ENCODE measurements at places on chromosomes 2 and 18.

DNA sequence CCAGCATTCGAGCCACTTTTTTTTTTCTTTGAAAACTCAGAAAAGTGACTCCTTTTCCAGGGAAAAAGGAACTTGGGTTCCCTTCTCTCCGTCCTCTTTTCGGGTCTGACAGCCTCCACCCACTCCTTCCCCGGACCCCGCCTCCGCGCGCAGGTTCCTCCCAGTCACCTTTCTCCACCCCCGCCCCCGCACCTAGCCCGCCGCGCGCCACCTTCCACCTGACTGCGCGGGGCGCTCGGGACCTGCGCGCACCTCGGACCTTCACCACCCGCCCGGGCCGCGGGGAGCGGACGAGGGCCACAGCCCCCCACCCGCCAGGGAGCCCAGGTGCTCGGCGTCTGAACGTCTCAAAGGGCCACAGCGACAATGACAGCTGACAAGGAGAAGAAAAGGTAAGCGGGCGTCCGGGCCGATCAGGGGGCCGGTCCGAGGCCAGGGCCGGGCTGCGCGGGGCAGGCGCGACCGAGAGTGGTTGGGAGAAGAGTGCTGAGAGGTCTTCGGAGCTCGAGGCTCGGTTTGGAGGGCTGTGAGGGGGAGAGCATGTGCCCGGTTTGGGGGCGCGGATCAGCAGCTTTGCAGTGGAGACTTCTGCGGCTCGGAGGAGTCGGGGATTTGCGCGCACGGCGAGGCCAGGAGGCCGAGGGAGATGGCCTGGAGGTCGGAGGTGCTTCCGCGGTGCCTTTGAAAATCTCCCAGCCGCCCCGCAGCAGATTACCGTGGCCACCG lies 502 bp downstream of the EPAS1 start:
- DNase-seq, result peak; percentile 68

- no peak for DNase-seq
Measured at GRCh38 chr2:27901234-27901633, 10.7 kb downstream of the BABAM2 start.

GRCh38 chr2:39981883-39982311 lies 202.8 kb upstream of the THUMPD2 start:
- no peak for DNase-seq

DNA sequence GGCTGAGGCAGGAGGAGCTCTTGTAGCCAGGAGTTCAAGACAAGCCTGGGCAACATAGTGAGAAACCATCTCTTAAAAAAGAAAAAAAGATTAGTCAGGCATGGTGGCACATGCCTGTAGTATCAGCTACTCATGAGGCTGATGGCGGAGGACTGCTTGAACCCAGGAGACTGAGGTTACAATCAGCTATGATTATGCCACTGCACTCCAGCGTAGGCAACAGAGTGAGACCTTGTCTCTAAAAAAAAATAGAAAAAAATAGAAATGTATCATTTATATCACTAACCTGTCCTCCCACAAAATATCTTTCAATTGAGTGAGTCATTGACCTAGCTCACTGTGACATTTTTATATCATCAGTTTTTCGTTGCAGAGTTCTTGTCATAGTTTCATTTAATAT lies 152.5 kb downstream of the DTNA start:
- no peak for DNase-seq

GRCh38 chr2:99421469-99421868 lies 68.3 kb downstream of the REV1 start:
- DNase-seq, result no peak

- DNase-seq, result no peak
Measured at GRCh38 chr2:70160545-70160944, 30.3 kb downstream of the C2orf42 start.

DNA sequence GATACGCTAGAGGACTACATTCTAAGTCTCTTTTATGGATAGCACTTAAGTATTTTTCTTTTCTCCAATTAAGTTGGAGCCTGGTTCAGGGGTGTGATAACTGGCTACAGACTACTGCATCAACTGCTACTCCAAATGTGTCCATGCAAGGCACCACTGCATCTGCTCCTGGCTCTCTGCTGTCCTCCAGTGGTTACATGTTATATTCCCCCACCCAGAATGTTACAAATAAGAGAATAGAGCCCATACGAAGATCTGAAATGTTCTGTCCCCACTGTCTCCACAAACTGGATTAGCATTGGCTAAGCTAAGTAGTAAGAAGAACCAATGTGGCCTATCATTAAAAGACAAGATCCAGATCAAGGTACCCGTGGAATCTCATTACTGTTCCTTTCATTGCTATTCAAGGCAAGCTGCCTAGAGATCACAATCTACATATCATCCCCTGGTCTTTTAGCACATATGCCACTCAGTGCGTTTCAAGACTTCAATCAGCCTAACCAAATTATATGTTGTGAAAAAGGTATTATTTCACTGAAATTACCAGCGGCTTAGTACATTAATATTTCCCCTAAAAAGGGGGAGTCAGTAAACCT lies 308.3 kb upstream of the SLC8A1 start:
- DNase-seq, result no peak

- no peak for DNase-seq
Measured at GRCh38 chr18:11976315-11977152, 4.8 kb upstream of the IMPA2 start.

DNA sequence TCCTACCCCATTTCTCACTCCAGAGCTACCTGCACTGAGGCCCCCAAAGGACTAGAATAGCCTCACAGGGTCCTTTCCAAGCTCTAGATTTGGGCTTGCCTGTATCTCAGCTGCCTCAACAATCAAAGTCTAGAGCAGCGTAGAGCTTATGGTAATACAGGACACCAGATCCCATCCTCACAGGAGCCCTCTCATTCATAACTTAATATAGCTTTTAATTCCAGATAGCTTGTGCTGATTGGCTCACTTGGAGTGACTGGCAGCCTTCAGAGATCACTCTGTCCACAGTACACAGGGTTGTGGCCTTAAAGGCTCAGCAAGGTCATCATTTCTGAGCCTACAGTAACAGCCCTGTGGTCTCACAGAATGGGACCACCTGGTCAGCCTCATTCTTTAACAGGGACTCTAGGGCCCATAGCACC lies 51.4 kb downstream of the ZFP36L2 start:
- no peak for DNase-seq

GRCh38 chr18:24862201-24862816 lies 401.9 kb downstream of the HRH4 start:
- DNase-seq, result no peak

DNA sequence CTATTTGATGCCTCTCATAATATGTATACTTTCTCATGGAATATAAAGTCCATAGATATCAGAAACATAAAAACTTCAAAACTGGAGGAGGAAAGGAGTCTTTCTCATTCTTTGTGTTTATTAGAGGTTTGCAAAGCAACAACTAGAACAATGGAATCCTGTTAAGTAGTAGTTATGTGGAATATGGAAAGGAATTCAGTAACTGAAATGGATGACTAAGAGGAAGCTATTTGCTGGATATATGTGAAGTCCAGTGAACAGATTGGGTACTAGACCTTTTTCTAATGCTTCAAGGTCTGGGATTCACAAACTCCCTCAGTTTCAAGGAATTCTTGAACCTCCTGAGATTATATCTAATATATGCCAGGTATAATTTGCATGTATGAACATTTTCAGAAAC lies 353.6 kb upstream of the FANCL start:
- DNase-seq, result no peak

GRCh38 chr2:11681722-11682589 lies 12.0 kb upstream of the NTSR2 start:
- peak; percentile 30 for DNase-seq

- DNase-seq, result no peak
Measured at GRCh38 chr2:13006426-13006825, 289.7 kb downstream of the TRIB2 start.

- DNase-seq, result no peak
Measured at GRCh38 chr18:3869848-3870247, 419.9 kb downstream of the TGIF1 start.

DNA sequence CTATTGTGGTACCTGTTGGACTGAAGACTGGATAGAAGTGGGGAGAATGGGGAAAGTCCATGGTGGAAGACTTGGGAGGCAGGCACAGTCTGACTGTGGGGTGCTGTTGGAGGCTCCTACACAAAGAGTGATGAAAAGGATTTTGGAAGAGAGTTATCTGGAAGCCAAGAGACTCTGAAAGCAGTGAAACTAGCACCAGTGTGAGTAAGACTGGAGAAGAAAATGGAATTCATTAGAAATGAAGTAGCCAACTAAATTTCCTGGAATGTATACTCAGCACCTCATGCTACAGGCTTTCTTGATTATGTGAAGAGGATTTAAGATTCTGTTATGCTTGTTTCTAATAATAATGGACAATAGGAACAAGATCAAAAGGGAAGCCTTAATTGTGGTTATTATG lies 27.7 kb downstream of the ELP2 start:
- DNase-seq, result no peak

DNA sequence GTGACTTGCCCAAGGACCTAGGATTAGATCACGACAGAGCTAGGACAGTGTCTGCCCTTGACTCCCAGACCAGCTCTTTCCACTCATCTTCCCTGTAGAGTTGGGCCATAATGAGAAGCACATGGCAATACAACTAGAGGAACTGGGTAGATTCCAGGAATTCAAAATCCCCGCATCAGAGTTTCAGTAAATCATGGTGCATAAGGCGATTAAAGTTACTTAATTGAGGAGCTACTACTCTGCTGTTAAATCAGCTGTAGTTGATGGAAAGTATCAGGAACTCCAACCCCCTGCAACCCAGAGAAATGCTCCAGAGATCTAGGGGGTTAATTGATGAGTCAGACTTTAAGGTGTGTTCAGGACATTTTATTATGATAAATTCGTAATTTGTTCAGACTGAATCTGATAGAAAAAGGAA lies 5.7 kb downstream of the ANTXR1 start:
- DNase-seq, result no peak

DNA sequence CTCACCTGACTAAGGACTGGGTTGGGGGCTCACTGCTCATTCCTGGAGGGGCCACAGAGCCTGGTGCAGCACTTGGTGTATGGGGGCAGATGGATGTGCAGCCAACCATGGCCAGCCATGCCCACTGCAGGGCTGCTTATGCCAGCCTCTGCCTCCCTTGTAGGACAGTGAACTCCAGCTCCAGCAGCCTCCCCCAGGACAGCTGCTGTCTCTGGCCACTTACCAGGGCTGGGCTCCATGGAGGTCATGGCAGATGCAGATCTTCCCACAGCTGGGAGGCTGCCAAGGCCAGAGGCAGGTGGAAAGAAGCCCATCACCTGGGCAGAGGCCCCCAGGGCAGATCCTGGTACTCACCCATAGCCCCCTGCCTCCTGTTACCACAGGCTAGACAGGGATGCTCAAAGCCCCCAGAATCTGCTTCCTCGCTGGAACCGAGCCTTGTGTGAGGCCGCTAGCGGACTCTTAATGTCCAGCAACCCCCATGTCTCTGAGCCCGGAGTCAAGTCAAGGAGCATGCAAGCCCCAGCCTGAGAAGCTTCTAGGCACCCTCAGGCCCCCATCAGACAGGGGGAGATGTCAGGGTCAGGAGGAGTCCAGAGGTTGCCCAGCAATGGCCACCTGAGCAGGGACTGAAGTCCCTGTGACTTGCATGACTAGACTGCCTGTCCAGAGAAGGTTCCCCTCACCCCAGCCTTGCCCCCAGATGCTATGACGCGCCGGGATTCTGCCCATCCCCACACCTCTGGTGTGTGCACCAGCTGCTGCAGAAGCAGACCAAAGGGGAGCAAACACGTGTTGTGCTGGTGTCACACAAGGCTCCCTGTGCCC lies 123.6 kb downstream of the TWIST2 start:
- no peak for DNase-seq

DNA sequence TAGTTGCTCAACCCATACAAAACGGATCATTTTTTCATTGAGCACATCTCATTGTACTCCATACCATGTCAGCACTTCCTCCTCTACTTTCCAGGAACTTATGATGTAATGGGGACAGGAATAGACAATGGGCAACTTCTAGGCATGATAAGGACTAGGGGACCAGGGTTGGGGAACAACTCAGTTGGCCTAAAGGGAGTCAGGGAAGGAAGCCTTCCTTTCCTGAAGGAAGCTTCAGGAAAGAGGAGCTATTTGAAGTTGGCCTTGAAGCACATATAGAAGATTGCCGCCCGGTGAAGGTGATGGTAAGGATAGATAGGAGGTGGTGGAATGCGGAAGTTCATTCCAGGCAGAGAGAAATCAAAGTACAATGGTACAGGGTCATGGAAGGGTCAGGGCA lies 283.9 kb downstream of the SLC8A1 start:
- DNase-seq, result no peak

GRCh38 chr2:173545364-173545763 lies 190.7 kb downstream of the CDCA7 start:
- DNase-seq, result no peak

DNA sequence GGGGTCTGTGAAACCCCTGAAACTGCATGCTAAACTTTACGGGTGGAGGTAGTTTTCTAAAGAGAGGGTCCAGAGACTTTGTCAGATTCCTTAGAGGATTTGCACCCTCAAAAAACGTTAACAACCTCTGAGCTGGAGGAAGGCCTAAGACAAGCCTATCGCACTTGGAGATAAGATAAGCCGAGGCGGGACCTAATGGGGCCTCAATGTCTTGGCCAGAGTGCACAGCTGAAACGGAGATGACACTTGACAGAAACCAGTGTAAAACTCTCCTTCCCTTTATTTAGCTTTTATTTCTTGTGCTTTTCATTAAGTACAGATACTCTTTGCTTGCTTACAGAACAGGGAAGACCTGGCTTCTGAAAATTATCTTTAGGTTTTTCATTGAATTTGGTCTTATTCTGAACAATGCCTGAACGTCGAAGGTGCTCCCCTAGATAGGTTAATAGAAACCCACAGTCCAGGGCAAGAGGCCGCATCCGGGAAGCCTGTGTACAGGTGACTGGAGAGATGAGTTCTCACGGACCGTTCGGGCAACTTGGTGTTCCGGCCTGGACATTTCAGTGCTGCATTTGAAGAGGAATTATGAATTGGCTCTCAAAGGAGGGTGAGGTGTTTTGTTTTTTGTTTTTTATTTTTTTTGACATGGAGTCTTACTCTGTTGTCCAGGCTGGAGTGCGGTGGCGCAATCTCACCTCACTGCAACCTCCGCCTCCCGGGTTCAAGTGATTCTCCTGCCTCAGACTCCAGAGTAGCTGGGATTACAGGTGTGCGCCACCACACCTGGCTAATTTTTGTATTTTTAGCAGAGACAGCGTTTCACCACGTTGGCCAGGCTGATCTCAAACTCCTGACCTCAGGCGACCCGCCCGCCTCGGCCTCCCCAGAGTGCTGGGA lies 49.7 kb downstream of the SH3BP4 start:
- DNase-seq, result no peak

- peak; percentile 55 for DNase-seq
Measured at GRCh38 chr2:27049422-27050280, 1.8 kb upstream of the AGBL5 start.

GRCh38 chr2:157245846-157246764 lies 11.4 kb upstream of the GALNT5 start:
- no peak for DNase-seq

GRCh38 chr2:208135794-208136715 lies 6.4 kb upstream of the CRYGC start:
- DNase-seq, result no peak

Data from naive thymus-derived CD8-positive, alpha-beta T cell (primary cell).